Osteocyte (in vitro differentiated cells): ENCODE measurements at places on chromosomes 6 and 20. TPM values are rescaled to one million over a fixed set of nuclear protein-coding genes. Genes with fewer than 3 reads are reported as not detected.

DNA sequence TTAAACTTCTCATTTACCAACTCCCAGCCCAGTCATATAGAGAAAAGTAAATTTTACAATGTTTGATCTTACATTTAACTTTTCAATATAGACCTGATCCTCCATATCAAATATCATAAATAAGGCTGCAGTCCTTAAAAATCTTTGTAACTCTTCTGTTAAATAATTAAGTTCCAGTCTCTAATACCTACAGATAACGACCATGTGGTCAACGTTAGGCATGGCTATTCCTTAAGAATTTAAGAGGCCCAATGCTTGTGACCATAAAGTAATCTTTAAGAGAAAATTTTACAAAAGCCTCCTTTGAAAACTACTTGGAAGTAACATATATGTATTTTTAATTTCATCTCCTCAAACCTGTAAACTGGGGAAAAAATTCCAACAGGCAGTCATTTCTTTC, 1.6 kb downstream of the FBXO5 start:
- peak overlapping the region; percentile 9 for H3K27ac ChIP-seq
- H3K36me3 ChIP-seq = no peaks in the 10 kb centered on the region
- H3K4me1 ChIP-seq = peaks cover 58% of the 10 kb centered on the region
- no peak for DNase-seq
- H3K4me3 ChIP-seq = peak overlapping the region; percentile 85

The BPI gene
- total RNA-seq = 7.7 and 8.5 TPM in 2 replicates

The C6orf58 gene
- total RNA-seq = 0.73 TPM in 1 of 2 replicates, not detected in the other

GRCh38 chr6:55433446-55434130, 106.3 kb downstream of the GFRAL start:
- no peak for DNase-seq
- peaks cover 14% of the 10 kb centered on the region for H3K27me3 ChIP-seq
- no peaks in the 10 kb centered on the region for H3K36me3 ChIP-seq
- peaks cover 5% of the 10 kb centered on the region for H3K4me1 ChIP-seq
- H3K4me3 ChIP-seq = no peak overlapping the region

The MICB gene
- 12.1 and 13.8 TPM in 2 replicates for total RNA-seq

GRCh38 chr6:128209771-128210170, 308.9 kb upstream of the THEMIS start:
- peaks cover 9% of the 10 kb centered on the region for H3K36me3 ChIP-seq
- H3K27me3 ChIP-seq = no peaks in the 10 kb centered on the region
- H3K27ac ChIP-seq = peak overlapping the region; percentile 77
- H3K4me3 ChIP-seq = no peak overlapping the region

The VGLL2 gene
- not detected in 2 replicates for total RNA-seq

GRCh38 chr6:43804550-43805223, 34.7 kb downstream of the VEGFA start:
- H3K4me1 ChIP-seq = peaks cover 19% of the 10 kb centered on the region
- no peaks in the 10 kb centered on the region for H3K27me3 ChIP-seq
- DNase-seq = no peak
- H3K4me3 ChIP-seq = no peak overlapping the region

- H3K27ac ChIP-seq = peak overlapping the region; percentile 89
- peak; percentile 98 for DNase-seq
- peaks cover 26% of the 10 kb centered on the region for H3K36me3 ChIP-seq
- no peaks in the 10 kb centered on the region for H3K27me3 ChIP-seq
- peaks cover 53% of the 10 kb centered on the region for H3K4me1 ChIP-seq
Observed at GRCh38 chr6:33771146-33772081, 17.5 kb downstream of the LEMD2 start.

GRCh38 chr6:3904518-3904917, 55.3 kb downstream of the FAM50B start:
- peaks cover 25% of the 10 kb centered on the region for H3K4me1 ChIP-seq
- H3K27me3 ChIP-seq = no peaks in the 10 kb centered on the region
- no peak for DNase-seq
- H3K4me3 ChIP-seq = no peak overlapping the region
- no peak overlapping the region for H3K27ac ChIP-seq

GRCh38 chr6:158667360-158667981, 17.6 kb downstream of the SYTL3 start:
- H3K36me3 ChIP-seq = no peaks in the 10 kb centered on the region
- no peak overlapping the region for H3K27ac ChIP-seq
- DNase-seq = no peak

- H3K36me3 ChIP-seq = no peaks in the 10 kb centered on the region
- H3K4me3 ChIP-seq = no peak overlapping the region
- H3K27me3 ChIP-seq = peaks cover 47% of the 10 kb centered on the region
- DNase-seq = no peak
Observed at GRCh38 chr20:48147311-48147710, 362.0 kb upstream of the SULF2 start.

- H3K4me3 ChIP-seq = no peak overlapping the region
- no peaks in the 10 kb centered on the region for H3K27me3 ChIP-seq
- no peak overlapping the region for H3K27ac ChIP-seq
- DNase-seq = peak; percentile 56
- no peaks in the 10 kb centered on the region for H3K4me1 ChIP-seq
Observed at GRCh38 chr20:59777331-59777725, 156.1 kb downstream of the SYCP2 start.

The SLC18B1 gene
- 3.3 and 4.9 TPM in 2 replicates for total RNA-seq

The PRSS35 gene
- total RNA-seq = 24.5 and 26.5 TPM in 2 replicates

DNA sequence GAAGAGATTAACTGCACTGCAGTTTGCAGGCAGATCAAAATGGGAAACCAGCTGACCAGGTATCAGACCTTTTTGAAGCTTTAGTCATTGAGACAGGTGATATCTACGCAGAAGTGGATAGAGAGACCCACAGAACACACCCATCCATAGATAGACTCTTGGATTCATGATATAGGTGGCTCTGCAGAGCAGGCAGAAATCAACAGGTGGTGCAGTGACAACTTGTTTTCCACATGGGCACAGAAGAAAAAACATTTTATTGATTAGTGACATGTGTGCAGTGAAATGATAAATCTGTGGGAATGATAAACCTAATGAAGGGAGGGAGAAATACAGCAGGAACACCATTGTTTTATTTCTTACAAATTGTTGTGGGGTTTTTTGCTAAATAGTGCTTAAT, 45.2 kb downstream of the NUDT3 start:
- no peaks in the 10 kb centered on the region for H3K36me3 ChIP-seq
- no peak for DNase-seq

GRCh38 chr6:80636689-80637088, 530.2 kb downstream of the BCKDHB start:
- H3K4me3 ChIP-seq = no peak overlapping the region
- H3K36me3 ChIP-seq = no peaks in the 10 kb centered on the region
- no peaks in the 10 kb centered on the region for H3K27me3 ChIP-seq
- no peak overlapping the region for H3K27ac ChIP-seq

- H3K27ac ChIP-seq = no peak overlapping the region
- H3K4me3 ChIP-seq = no peak overlapping the region
- peaks cover 20% of the 10 kb centered on the region for H3K27me3 ChIP-seq
- H3K36me3 ChIP-seq = no peaks in the 10 kb centered on the region
Observed at GRCh38 chr6:109979033-109979921, 1.2 kb downstream of the GPR6 start.

GRCh38 chr6:41460742-41461336, 85.3 kb upstream of the FOXP4 start:
- DNase-seq = no peak
- H3K36me3 ChIP-seq = no peaks in the 10 kb centered on the region
- H3K4me1 ChIP-seq = peaks cover 11% of the 10 kb centered on the region
- peaks cover under 1% of the 10 kb centered on the region for H3K27me3 ChIP-seq

The FAM83B gene
- 0.26 and 0.64 TPM in 2 replicates for total RNA-seq

DNA sequence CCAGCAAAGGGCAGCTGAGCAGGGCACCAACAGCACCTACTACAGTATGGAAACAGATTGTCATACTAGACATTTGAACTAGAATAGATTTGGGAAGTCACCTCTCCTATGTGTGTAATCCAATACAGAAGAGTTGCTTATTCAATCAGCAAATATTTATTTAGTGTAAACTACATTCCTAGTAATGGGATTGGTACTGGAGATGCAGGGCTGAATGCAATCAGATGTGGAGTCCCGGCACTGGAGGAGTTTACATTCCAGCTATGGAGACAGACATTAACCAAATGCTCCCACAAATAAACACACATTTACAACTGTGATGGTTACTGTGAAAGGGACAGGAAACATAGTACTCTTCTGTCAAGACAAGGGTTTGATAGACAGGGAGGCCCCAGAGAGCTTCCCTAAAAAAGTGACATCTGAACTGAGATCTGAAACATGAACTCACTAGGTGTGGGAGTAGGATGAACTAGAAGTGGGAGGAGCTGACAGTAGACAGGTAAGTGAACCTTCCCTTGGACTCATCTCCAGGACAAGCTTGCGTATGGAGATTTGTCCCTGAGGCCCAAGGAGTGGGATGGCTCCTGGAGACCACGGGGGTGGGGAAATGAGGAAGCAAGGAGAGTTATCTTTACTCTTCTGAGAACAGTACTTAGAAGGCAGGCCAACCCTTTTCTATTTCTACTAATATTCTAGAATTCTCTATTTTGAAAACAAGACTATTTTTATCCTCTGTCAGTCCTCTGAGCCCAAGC, 420.5 kb downstream of the MAFB start:
- no peak for DNase-seq
- no peak overlapping the region for H3K4me3 ChIP-seq
- H3K27ac ChIP-seq = no peak overlapping the region
- peaks cover 3% of the 10 kb centered on the region for H3K4me1 ChIP-seq

- H3K27ac ChIP-seq = no peak overlapping the region
- no peak overlapping the region for H3K4me3 ChIP-seq
- peaks cover 3% of the 10 kb centered on the region for H3K4me1 ChIP-seq
- no peak for DNase-seq
Observed at GRCh38 chr20:51570739-51571459, 28.4 kb upstream of the NFATC2 start.

DNA sequence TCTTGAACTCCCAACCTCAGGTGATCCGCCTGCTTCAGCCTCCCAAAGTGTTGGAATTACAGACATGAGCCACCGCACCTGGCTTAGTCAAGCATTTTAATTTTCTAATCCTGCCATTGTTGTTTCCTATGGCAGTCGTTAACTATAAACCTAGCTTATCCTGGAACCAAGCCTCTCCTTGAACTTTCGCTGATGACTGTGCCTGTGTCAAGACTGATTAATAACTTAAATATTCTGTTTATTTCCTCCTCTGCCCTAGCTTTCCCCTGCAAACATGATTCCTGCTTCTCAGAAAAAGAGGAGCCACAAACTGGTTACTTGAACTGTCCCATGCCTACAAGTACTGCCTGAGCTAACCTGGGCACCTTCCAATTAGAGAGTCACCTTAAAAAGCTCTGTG, 1.5 kb downstream of the VNN1 start:
- no peaks in the 10 kb centered on the region for H3K4me1 ChIP-seq
- no peak overlapping the region for H3K27ac ChIP-seq
- H3K4me3 ChIP-seq = no peak overlapping the region
- no peak for DNase-seq

GRCh38 chr6:154938221-154938580, 56.9 kb upstream of the TIAM2 start:
- H3K4me1 ChIP-seq = no peaks in the 10 kb centered on the region
- H3K4me3 ChIP-seq = no peak overlapping the region
- no peaks in the 10 kb centered on the region for H3K36me3 ChIP-seq
- no peak overlapping the region for H3K27ac ChIP-seq

DNA sequence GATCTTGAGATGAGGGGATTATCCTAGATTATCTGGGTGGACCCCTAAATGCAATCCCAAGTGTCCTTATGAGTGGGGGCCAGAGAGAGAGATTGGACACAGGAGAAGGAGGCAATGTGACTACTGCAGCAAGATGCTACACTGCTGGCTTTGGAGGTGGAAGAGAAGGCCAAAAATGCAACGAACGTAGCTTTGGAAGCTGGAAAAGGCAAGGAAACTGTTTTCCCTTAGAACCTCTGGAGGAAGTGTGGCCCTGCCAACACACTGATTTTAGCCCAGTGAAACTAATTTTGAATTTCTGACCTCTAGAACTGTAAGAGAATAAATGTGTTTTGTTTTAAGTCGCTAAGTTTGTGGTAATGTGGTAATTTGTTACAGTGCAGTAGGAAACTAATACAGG, 15.7 kb downstream of the PPARD start:
- no peak for DNase-seq
- H3K4me1 ChIP-seq = peaks cover 50% of the 10 kb centered on the region
- H3K27ac ChIP-seq = peak overlapping the region; percentile 23
